ENCODE measurements at places on chromosomes 5 and 9.
A peak's percentile ranks its signal among the peaks of the same experiment; 100 is the strongest.

GRCh38 chr5:146047396-146047795 lies 58.0 kb downstream of the PLAC8L1 start:
- ATAC-seq, result no peak

- ATAC-seq, result no peak
Observed at GRCh38 chr9:83362341-83362995, 175.7 kb downstream of the FRMD3 start.

- peak; percentile 70 for ATAC-seq
Observed at GRCh38 chr5:113524927-113525326, 11.4 kb downstream of the YTHDC2 start.

GRCh38 chr5:159874263-159874662 lies 42.0 kb upstream of the ADRA1B start:
- ATAC-seq, result no peak

DNA sequence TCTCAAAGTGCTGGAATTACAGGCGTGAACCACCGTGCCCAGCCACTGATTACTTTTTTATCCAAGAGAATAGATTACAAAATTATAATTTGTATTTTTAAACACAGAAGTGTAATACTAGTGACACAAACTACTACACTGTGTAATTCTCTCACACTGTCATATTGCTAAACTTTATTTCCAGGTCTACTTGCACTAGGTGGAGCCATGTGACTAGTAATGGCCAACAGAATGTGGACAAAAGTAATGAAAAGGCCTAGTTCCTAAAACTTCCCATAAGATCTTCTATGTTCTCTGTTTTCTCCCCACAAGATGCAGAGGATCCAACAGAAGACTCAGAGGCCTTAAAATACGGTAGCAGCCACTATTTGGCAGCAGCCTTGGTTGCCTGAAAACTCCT lies 27.3 kb downstream of the NADK2 start:
- no peak for ATAC-seq

- no peak for ATAC-seq
Observed at GRCh38 chr5:151048526-151048925, 28.1 kb downstream of the GPX3 start.

DNA sequence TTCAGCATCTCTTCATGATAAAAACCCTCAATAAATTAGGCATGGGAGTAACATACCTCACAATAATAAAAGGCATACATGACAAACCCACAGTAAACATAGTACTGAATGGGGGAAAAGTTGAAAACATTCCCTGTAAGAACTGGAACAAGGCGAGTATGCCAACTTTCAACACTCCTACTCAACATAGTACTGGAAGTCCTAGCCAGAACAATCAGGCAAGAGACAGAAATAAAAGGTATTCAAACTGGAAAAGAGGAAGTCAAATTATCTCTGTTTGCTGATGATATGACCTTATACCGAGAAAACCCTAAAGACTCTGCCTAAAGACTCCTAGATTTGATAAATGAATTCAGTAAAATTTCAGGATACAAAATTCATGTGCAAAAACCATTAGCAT lies 167.6 kb downstream of the TMEM38B start:
- ATAC-seq, result no peak

DNA sequence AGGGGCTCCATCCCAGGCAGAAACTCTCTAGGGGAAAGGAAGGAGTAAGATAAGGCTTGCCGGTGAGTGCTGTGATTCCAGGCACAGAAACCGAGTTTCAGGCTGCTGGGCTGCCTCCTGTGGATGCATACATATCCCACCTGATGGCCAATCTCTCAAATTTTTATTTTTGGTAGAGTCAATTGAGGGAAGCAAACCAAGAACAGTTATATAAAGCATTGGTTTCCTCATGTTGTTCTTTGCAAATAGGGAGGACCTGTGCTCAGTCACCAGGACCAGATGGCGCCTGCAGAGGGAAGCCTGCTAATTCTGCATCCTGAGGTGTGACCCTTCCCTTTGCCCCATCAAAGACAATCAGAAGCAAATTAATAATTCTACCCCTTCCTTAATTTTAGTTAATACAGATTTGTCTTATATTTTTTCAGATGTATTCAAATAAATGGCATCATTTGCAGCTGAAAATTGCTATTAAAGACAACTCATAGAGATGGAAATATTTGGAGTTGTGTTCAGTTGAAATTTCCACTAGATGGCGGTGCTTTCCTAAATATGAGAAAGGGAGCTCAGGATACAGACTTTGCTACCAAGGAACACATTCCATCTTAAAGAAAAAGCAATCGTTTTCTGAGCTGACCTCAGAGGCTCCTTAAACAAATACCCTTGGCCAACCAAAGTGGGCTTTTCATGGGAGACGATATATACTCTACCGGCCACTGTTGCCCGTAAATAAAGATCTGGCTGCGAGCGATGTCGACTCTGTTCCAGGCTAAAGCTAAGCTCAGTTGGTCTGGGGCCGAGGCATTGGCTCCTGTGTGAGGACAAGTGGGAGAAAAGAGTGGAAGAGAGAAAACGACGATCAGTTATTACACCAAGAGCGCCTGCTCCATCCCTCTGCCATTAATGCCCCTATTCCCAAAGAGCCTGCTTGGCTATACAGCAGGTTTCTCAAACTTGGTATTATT lies 225.7 kb upstream of the KLF9 start:
- no peak for ATAC-seq

GRCh38 chr9:77435688-77436087 lies 212.4 kb downstream of the GNA14 start:
- no peak for ATAC-seq

DNA sequence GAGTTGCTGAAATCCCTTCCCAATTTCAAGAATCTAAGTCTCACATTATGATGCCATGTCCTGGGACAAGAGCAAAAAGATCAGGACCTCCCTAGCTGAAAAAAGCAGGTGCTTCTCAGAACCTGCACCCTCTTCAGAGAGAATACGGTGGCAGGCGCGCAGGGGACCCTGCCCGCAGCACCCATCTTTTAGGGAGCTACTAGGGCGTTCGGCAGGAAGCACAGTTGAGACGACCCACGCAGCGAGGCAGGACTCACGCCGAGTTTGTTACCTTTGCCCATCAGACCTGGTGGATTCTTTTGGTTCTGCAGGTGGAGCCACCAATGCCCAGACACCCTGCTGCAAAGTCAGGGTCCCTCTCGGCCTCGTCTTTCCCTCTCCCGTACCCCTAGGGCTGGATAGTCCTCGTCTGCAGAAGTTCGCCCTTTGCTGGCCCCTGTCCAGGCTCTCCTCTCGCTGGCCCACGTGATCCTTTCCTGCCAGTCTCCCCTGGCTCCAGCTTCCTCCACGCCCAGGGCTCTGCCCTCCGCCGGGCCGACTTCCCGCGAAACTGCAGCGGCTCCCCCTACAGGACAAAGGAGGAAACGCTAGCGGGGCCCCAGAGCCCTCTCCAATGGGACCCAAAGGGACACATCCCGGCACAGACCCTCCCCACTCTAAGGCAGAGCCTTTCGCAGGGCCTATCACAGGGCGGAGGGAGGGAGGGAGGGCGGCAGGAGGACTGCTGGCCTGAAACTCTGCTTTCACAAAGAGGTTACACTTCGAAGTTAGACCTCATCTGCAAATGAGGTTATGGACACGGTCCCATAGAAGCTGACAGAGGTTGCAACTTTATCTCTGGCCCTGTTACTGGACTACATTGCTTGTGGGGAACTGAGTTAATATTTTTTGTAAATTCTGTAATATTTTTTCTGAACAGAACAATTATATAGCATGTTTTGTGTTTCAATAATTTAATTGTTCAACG lies 28.8 kb downstream of the TMEM174 start:
- ATAC-seq, result peak; percentile 84

GRCh38 chr9:136697146-136697820 lies 10.0 kb upstream of the AGPAT2 start:
- ATAC-seq, result no peak

DNA sequence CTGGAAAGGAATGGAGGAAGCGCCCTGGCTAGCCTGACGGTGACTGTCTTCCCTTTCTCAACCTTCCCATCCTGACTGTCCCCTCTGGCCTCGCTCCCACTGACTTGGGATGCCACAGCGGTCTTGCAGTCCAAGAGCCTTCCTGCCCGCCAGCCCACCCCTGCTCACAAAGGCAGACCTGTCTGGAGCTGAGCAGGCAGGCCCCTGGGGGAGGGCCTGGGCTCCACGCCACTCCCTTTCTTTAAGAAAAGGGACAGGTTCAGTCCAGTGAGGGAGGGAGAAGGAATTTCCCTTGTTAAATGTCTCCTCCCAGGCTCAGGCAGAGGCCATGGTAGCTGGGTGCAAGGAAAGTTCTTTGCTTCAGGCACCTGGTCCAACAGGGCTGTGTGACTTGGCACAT lies 18.1 kb downstream of the FGF1 start:
- no peak for ATAC-seq

- ATAC-seq, result no peak
Observed at GRCh38 chr5:154285661-154286408, 95.3 kb downstream of the GALNT10 start.

- ATAC-seq, result peak; percentile 13
Observed at GRCh38 chr5:136115183-136115865, 17.3 kb upstream of the SMAD5 start.

DNA sequence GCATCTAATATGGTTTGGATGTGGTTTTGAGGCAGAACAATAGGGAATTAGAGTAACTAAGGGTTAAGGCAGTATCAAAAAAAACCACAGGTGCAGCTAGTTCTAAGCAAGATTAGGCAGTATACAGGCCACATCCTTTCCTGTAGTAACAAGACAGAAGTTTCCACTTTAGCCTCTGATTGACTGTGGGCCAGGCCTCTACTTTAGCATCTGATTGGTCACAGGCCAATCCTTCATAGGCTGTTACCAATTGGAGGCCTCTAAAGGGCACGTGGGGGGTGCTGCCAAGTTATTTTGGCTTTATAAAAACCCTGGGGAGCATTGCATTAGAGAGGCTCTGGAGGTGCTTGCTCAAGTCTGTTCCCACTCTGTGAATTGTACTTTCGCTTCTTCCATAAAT lies 144.1 kb upstream of the ST8SIA4 start:
- no peak for ATAC-seq

DNA sequence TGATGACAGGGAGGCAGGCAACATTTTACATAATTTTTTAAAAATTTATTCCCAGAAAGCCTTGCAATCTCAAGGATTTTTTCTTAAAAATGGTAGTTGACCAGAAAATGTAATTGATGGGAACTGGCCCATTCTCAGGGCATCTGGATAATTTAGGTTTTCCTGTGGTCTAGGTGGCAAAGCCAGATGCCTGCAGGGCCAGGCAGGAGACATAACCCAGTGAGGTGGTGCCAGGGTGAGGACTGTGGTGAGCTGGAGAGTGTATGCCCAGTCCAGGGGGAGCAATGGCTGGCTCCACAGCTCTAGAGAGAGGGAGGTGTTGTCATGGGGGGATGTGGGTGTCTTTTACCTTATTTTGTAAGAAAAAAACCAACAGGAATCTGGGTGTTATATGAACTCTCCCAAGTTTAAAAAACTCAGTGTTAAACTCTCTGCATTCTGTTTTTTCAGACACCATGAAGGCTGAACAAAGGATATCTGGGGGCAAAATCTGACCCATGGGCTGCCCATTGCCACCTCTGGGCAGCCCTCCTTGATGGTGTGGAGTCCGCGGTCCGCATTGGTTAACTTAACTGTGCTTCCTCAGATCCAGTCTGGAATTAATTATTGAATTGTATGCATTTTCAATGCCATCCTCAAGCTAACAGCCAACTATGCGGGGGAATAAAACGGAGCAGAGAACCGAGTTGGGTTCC lies 43.9 kb downstream of the BOD1 start:
- ATAC-seq, result no peak

- no peak for ATAC-seq
Observed at GRCh38 chr9:110958847-110959246, 79.4 kb downstream of the LPAR1 start.

DNA sequence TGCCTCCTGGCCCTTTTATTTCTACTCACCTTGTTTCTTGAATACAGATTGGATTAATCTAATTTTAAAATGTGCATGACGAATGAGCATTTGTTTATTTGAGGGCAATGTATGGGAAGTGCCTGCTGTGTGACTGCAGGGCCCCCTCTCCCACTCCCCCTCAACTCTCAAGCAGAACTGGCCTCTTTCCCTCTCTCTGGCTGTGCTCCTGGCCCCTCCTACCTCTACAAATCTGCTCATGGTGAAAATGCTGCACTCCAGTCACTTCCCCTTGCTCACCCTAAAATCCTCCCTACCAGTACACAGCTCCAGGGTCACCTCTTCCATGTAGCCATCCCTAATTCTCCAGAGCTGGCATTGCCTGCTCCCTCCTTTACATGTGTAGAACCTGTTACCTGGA lies 17.2 kb upstream of the NDST1 start:
- no peak for ATAC-seq

GRCh38 chr5:173973616-173973969 lies 15.4 kb upstream of the C5orf47 start:
- no peak for ATAC-seq

GRCh38 chr5:136236479-136237083 lies 43.6 kb upstream of the SMIM32 start:
- ATAC-seq, result no peak

- no peak for ATAC-seq
Observed at GRCh38 chr5:75260708-75261107, 24.0 kb upstream of the ANKRD31 start.

DNA sequence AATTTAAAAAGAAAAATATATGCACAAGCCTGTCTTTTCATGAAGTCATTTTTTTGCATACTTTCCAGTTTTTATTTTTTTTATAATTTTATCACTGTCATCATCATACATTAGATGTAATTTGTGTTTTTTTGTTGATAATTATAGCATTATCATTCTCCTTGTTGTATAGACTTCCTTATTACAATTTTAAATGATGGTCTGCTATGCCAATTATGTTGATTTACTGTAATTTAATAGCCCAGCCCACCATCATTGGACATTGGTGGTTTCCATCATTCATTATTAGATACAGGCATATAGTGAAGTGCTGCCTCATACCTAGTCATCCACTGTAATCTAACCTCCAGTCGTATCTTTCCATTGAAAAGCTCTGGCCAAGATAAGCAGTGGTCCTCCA lies 3.8 kb upstream of the TJP2 start:
- ATAC-seq, result no peak

All from activated CD4-positive, CD25-positive, alpha-beta regulatory T cell treated with anti-CD3 and anti-CD28 coated beads, Interleukin-2, amount 50 U/mL, for 24 hours (primary cell).